ENCODE measurements at places on chromosomes 6 and 20.

- no peak for DNase-seq
These were observed 34.6 kb downstream of the C6orf52 start for GRCh38 chr6:10659699-10660348.

GRCh38 chr6:130517444-130517931 is 151.7 kb downstream of the TMEM200A start:
- DNase-seq, result no peak

DNA sequence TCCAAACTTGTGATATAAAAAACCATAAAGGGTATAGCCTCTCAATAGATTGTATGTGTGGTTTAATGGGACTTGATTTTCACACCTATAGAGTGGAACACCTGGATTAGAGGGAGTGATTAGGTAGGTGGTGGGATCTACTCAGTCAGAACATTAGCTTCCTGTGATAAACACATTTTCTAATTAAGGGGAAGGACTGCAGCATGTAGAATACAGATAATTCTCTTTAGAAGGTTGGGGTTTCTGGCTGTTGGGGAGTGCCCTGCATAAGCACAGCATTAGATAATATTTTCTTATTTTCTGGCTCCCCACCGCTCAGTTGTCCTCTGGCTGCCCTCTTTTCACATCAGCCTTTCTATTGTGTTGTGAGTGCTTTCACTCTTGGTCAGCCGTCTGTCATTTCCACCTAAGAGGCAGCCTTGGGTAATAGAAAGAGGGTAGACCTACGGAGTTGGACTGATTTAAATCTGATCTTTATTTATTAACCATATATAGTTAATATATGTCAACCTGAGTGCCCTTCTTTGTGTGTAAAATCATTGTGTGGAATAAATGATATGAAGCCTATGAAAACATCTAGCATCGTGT is 8.0 kb downstream of the CSE1L start:
- no peak for DNase-seq

DNA sequence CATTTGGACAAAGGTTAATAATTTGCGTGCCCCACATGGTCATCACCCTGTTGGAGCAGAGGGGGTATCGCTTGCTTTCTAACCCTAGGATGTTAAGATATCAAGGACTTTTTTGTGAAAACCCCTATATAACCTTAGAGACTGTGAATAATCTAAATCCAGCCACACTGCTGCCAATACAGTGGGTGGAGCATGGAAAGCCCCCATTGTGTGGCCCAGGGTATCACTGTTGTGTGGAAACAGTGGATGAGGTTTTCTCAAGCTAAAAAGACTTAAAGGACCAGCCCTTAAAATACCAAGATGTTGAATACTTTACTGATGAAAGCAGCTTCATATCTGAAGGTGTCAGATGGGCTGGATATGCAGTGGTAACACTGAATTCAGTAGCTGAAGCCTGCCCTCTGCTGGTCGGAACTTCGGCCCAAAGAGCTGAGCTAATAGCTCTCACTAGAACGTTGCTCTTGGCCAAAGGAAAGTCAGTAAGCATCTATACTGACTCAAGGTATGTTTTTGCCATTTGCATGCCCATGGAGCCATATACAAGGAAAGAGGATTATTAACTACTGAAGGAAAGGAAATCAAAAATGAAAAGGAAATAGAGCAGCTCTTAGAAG is 695.2 kb downstream of the PHF3 start:
- DNase-seq, result peak; percentile 6

Data from COR-L47 (cell line).